ENCODE measurements at places on chromosomes 7 and 10.

GRCh38 chr7:93409324-93409723, 165.2 kb downstream of the CALCR start:
- DNase-seq = no peak

DNA sequence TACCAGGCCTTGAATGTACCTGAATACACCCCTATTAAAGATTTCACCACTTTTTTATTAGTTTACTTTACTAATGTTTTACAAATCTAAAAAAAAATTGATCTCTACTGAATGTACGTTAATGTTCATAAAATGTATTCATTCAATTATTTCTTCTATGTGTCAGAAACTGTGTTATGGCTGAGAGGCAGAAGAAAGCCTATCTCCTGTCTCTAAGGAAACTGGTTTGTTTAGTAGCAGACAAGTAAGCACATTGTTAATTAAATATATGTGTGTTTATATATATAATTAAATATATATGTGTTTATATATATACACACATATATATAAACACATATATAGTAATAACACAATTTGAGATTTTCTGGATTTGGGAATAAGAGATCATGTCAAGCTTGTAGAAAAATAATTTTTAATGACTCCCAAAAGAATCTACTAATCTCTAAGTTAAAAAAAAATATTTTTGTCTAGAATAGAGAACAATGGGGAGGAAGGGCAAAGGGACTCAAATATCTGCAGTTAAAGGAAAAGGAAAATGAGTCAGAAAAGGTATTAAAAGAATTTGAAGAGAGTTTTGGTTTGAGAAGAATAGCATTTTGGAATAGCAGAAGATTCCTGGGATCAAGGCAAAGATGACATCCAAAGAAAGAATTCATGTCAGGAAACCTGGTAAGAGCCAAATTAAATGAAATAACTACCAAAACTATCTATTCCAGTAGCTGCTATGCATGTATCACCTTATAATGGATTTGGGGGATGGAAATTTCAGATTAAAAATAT, 92.1 kb downstream of the CH25H start:
- no peak for DNase-seq

- DNase-seq = no peak
Observed at GRCh38 chr7:157820796-157821195, 484.0 kb downstream of the DNAJB6 start.

GRCh38 chr7:138164804-138165203, 88.5 kb downstream of the AKR1D1 start:
- DNase-seq = no peak

- DNase-seq = no peak
Observed at GRCh38 chr7:100895956-100896731, 456 bp upstream of the ACHE start.

DNA sequence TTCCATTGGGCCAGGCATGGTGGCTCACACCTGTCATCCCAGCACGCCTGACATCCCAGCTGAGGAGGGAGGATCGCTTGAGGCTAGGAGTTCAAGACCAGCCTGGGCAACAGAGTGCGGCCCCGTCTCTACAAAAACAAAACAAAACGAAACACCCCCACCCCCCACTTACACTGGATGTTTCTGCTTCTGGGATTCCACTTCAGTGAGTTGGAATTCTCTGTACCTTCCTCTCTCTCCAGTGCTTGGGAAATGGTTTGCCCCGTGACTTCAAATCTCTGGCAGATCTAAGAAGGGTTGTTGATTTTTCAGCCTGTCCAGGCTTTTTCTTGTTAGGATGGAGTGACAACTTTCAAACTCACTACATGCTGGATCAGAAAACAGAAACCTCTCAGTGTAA, 106.9 kb downstream of the ANLN start:
- no peak for DNase-seq

- DNase-seq = no peak
Observed at GRCh38 chr7:107109955-107110354, 58.8 kb upstream of the HBP1 start.

GRCh38 chr7:150368096-150368883, at the start of gene REPIN1:
TSS of gene REPIN1 (plus strand) at chr7:150368822. CDS start at chr7:150369712, 890 bp downstream.
- DNase-seq = peak; percentile 69

DNA sequence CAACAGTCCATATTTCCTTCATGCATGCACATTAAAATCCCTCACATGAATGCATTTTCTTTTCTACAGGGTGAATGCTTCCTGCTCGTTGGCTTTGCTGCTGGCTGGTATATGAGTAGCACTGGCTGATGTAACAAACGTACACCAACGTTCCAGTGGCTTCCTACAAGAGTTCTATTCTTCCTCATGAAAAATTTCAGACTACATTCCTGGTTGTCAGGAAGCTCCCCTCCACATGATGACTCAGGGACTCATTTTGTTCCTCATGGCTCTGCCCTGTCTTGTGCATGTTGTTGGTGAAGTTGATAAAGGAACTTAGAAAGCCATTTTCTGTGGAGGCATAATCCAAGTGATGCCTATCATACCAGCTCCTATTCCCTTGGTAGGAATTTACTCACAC, 470.7 kb upstream of the KLF6 start:
- no peak for DNase-seq

DNA sequence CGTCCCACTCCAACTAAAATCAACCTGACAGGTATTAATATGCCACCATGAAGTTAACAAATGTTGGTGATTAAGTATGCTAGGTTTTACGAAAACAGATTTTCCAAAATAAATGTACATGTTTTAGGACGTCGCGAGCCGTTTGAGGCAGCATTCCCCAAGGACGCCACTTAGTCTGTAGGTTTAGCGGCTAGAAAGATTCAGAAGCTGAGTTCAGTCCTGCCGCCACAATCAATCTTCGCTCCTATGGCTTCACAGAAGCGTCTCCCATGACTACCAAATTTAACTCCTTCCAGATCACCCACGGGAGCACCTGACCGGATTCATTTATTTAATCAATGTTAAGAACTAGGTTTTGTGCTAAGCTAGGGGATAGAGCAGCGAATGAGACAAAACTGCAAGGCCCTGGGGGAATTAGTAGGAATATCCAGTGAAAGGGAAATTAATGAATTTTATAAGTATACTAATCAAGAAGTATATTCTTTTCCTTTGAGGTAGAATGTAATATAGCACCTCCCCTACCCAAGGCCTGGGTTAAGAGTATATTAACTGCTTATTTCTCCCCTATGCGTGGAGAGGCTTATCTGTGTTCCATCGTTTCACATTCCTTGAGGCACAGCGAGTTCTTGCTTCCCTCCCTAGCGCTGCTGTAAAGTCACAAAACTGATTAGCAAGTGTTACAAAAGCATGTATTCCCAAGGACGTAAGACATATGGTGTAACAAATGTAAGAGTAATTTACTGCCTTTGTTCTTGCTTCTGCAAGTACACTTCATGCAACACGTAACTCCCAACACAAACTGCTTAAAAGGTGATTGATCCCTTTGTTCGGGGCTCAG, 994 bp upstream of the CYP51A1 start:
- DNase-seq = no peak

DNA sequence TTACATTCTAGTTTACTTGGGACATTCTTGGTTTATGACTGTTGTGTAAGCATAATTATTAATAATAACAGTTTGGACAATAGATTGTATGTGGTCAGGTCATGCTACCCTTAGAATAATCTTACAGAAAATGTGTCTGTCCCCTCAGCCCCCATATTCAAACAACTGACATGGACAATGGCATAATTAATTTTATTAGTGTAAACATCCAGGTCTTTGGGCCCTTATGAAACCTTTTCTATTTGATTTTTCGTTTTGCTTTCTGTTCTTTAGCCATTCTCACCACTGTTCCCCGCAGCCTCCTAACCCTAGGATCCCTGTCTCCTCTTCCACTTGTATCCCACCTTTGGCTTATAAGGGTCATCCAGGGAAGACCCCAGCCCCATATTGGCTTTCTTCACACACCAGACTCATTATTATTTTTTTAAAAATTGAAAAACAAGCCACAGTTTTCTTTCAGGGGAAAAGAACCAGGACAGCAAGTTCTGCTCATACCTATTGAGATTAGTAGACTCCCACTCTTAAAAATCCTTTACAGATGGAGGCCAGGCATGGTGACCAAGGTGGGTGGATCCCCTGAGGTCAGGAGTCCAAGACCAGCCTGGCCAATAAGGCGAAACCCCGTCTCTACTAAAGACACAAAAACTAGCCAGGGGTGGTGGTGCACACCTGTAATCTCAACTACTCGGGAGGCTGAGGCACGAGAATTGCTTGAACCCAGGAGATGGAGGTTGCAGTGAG, 11.5 kb downstream of the VIM start:
- no peak for DNase-seq
